ENCODE measurements at places on chromosomes 6 and 20.

DNA sequence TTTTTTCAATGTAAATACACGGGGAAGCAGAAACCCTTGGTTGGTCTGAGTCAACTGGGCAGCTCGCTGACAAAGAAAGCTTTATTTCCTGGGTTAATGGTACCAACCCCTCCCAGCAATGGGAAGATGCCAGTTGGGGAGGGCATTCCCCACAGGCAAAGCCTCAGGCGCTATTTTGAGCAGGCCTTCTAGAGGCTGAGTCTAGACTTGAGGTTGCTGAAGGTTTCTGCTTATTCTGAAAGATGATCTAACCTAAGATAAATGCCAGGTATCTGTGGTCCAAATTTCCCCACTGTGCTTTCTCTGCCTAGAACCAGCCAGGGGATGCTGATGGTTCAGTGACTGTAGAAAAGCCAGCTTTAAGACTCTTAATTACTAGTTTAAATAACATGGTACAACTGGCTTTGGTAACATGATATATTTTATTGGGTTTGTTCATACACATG is 172.5 kb upstream of the JARID2 start:
- no peak for DNase-seq

GRCh38 chr6:133816171-133816570 is 72.7 kb upstream of the TCF21 start:
- no peak for DNase-seq

- DNase-seq: no peak
Measured at GRCh38 chr6:3501826-3502500, 45.1 kb upstream of the SLC22A23 start.

- no peak for DNase-seq
Measured at GRCh38 chr6:3341467-3341866, 82.7 kb downstream of the PSMG4 start.

GRCh38 chr6:14618759-14619418 is 501.3 kb downstream of the CD83 start:
- DNase-seq: no peak

All from CD4-positive, alpha-beta T cell treated with Interleukin-17A for 1 hour (primary cell).